ENCODE measurements at places on chromosomes 6 and 20.

- no peak for DNase-seq
Observed at GRCh38 chr6:89559487-89559886, 79.1 kb downstream of the LYRM2 start.

GRCh38 chr20:8132484-8133309 is 631 bp downstream of the PLCB1 start:
- DNase-seq = no peak

- DNase-seq = no peak
Observed at GRCh38 chr6:37922563-37922962, 103.0 kb downstream of the ZFAND3 start.

DNA sequence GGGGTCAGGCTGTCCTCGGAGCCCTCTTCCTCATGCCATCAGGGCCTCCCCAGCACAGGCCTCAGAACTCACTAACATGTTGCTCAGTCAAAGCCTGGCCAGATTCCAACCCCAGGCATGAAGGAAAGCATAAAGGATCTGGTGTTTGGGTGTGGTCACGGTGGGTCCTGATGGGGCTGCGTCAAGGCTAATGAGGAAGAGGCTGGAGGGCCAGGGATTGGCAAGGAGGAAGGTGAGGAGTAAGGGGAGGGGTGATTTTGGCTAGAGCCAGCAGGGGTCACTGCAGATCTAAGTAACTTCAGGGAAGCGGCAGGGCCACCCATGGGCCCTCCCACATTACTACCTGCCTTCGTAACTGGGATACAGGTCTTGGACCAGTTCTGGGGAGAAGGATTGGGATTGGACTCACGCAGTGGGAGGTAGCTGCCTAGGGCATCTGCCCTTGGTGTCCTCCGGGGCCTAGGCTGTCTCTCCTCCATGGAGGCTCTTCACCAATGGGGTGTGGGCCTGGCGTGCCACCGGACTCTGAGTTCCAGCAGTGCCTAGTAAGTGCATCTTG is 36.2 kb upstream of the MRPS18A start:
- peak; percentile 86 for DNase-seq

- no peak for DNase-seq
Observed at GRCh38 chr20:33656010-33656782, 5.9 kb upstream of the C20orf144 start.

DNA sequence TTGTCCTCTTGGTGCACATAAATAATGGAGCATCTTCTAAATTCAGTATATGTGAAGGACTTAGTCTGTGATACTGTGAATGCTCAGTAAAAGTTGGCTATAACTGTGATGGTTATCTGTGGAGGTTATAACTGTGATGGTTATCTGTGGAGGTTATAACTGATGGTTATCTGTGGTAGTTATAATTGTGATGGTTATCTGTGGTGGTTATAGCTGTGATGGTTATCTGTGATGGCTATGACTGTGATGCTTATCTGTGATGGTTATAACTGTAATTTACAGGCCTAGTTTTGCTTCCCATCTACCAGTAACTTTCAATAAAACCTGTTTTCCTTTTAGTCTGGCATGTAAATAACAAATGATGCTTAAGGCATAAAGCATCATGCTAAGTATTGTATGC is 16.5 kb downstream of the PTK7 start:
- no peak for DNase-seq

DNA sequence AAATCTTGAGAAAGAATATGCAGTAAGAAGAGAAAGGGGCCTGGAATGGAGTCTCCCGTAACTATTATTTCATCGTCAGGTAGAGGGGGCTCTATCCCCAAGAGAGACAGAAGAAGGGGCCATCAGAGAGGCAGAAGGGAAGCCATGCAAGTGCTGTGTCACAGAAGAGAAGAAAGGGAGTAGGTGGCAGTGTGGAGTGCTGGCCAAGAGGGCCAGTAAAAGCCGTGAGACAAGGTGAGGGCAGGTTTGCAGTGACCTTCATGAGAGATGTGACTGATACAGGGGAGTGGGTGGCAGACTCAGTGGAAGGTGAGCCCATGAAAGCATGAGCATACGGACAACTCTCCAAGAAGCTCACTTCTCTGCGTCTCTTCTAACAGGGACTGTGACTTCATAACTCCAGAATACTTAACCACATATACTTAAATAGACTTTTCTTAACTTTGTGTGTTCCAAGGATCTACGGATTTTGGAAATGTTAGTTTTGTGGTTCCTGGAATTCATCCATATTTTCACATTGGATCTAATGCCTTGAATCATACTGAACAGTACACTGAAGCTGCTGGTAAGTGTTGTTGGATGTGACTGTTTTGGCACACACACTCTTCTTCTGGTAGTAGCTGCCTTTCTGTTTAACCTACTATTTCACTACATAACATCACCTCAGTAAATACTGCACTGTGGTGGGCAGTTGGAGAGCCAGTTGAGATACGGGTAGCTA is 15.6 kb downstream of the PM20D2 start:
- DNase-seq = no peak

- no peak for DNase-seq
Observed at GRCh38 chr6:157853902-157854502, 31.0 kb downstream of the SNX9 start.

GRCh38 chr6:47254051-47254450 is 55.7 kb downstream of the TNFRSF21 start:
- DNase-seq = no peak

DNA sequence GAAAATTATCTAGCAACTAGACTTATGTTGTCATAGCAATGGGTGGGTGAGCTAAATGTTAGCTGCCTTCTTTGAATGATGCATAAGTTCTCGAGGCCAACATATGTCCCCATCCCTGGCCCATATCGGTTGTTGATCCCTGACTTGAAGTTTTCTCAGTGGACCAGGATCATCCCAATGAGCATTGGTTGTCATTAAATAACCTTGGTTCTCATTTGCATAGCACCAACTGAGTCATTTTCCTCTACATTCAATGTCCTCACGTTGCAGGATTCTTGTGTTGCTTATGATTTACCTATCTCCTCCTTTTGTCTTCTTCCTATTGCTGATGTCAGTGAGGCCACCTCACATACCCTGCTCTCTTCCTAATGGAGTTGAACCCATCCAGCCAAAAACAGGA is 12.1 kb upstream of the AHCY start:
- DNase-seq = no peak

GRCh38 chr20:18788021-18788420 is 25.6 kb upstream of the SCP2D1 start:
- no peak for DNase-seq

- no peak for DNase-seq
Observed at GRCh38 chr20:15475483-15475882, 1097.8 kb downstream of the KIF16B start.

GRCh38 chr20:51445591-51445990 is 96.9 kb downstream of the NFATC2 start:
- no peak for DNase-seq

- DNase-seq = no peak
Observed at GRCh38 chr6:139285590-139285989, 6.2 kb downstream of the TXLNB start.

DNA sequence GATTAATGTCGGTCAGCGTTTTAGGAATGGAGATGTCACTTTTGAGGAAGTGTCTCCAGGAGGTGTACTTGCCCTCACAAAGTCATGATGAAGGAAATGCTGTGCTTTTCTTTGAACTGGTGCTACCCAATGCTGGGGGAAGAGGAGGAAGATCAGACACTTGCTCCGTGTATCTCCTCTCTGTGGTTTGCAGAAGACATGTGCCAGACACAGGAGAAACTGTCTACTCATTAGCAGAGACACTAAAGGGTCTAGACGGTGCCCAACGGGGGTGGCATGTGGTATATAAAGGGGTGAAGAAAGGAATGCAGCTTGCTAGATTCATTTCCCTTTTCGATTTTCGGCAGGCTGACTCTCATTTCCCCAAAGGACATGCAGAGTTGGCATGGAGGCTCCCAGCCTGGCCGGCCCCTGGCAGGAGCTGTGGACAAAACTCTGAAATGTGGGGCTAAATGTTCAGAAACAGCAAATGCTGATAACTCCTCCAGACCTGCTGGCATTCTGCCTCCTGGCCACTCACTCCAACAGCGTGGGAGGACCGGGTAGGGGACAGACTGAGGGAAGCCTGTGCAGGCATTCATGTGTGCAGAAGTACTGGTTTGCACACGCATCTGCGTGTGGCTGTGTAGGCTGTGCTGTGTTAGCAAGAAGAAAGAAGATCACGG is 59.6 kb upstream of the QKI start:
- DNase-seq = no peak

GRCh38 chr6:167416676-167417430 is 92.0 kb downstream of the TTLL2 start:
- DNase-seq = no peak

DNA sequence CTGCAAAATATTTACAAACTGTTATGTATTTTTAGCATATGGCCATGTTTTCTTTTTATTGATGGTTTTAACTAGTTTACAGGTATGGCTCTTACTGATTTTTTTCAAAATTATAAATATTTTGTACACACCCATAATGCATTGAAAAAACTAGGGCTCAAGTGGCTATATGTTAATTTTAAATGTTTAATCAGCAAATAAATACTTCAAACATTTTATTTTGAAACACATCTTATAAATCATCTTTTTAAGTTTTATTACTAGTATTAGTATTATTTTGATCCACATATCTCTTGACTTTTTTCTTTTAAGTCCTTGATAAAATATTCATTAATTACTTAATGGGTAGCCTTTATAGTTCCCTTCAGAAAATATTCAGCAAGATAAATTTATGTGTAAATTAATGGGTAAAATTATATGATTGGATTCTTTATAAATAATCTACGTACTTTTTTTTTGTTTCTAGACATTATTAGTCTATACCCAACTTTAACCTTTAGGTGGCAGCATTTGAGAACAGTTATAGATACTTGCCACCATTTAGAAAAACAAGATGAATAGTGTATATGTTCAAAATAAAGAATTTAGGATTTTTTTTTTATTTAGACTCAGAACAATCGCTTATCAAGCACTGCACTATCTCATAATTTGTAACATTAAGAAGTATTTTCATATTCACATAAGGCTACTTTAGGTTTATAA is 241.9 kb downstream of the ADGRB3 start:
- no peak for DNase-seq

DNA sequence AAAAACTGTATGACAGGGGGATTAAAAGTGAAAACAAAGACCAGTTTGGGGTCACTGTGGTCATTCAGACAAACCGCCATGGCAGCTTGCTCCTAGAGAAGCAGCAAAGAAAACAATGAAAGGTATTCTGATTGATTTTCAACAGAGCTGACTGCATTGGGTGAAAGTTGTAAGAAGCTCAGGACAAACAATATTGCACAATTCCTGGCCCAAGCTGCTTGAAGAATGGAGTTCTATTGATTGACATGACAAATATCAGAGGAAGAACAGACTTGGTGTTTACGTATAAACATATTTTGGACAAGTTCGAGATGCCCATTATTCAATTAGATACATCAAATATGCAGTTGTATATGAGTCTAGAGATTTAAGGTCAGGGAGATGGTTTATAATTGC is 62.0 kb downstream of the TRIM38 start:
- DNase-seq = no peak

DNA sequence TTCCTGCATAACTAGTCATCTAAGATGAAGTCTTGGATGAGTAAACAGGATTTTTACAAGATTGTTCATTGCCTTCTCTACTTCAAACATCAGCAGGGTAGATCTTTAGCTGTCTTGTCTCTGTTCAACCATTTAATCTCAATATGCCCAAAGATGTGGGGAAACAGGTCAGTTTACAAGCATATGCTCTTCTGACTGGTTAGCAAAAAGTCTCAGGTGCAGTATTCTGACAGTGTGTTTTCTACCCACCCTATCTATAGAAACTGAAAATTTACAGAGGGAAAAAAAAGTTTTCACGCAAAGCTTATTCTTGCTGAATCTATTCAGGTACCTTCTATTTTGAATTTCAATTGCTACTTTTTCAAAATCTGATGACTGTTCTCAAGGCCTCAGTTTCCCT is 29.0 kb downstream of the MAP3K5 start:
- DNase-seq = no peak

GRCh38 chr6:43547222-43547621 is 28.6 kb downstream of the XPO5 start:
- no peak for DNase-seq

DNA sequence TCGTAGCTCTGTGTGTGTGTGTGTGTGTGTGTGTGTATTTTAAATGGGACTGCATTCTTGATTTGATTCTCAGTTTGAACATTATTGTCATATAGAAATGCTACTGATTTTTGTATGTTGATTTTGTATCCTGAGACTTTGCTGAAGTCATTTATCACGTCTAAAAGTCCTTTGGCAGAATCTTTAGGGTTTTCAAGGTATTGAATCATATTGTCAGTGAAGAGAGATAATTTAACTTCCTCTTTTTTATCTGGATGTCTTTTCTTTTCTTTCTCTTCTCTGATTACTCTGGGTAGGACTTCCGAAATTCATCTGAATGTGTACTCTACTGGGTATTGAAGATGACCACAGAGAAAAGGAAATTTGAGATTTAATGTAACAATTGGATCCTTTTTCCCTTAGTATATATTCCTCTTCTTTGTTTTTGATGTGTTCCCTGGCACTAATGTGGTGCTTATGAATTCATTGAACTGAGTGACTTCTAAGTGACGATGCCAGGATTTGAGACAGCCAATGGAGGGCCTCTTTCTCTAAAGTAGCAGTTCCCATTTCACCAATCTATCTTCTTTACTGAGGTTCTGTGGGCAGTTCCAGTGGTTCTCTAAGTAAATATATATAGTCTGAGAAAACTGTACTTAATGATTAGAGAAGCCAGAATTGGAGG is 47.6 kb downstream of the TNFAIP3 start:
- no peak for DNase-seq

Measured in H54 (cell line).